ENCODE measurements at places on chromosomes 1 and 21.

DNA sequence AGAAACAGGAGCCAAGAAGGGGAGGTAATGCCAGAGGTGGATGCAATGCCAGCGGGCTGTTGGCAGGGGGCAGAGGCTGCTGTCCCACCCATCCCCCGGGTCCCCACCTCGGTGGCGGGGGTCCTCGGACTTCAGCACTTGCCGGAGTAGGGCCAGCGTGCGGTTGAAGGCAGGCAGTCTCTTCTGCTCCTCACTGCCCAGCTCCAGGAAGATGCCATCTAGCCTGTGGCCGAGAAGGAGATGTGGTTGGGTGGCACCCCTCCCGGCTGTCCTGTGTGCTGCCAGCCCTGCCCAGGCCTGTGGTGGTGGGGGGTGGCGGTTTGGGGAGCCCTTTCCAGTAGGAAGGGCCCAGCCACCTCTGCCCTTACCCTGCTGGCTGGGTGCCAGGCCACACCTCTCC is 13.5 kb downstream of the TTC22 start:
- peaks cover 34% of the 10 kb centered on the region for H3K36me3 ChIP-seq
- no peak for DNase-seq
- no peaks in the 10 kb centered on the region for H3K27me3 ChIP-seq
- no peaks in the 10 kb centered on the region for H3K4me1 ChIP-seq

GRCh38 chr21:35298757-35299156 is 249.7 kb upstream of the RUNX1 start:
- H3K4me3 ChIP-seq = no peak overlapping the region
- H3K4me1 ChIP-seq = no peaks in the 10 kb centered on the region
- no peaks in the 10 kb centered on the region for H3K27me3 ChIP-seq

GRCh38 chr1:242187171-242187570 is 188.3 kb upstream of the MAP1LC3C start:
- DNase-seq = no peak
- no peaks in the 10 kb centered on the region for H3K4me1 ChIP-seq
- H3K27ac ChIP-seq = no peak overlapping the region
- no peaks in the 10 kb centered on the region for H3K27me3 ChIP-seq
- H3K36me3 ChIP-seq = no peaks in the 10 kb centered on the region

- DNase-seq = no peak
- H3K36me3 ChIP-seq = no peaks in the 10 kb centered on the region
- no peak overlapping the region for H3K4me3 ChIP-seq
- no peaks in the 10 kb centered on the region for H3K4me1 ChIP-seq
- no peak overlapping the region for H3K27ac ChIP-seq
Observed at GRCh38 chr1:72122099-72122880, 160.0 kb downstream of the NEGR1 start.

DNA sequence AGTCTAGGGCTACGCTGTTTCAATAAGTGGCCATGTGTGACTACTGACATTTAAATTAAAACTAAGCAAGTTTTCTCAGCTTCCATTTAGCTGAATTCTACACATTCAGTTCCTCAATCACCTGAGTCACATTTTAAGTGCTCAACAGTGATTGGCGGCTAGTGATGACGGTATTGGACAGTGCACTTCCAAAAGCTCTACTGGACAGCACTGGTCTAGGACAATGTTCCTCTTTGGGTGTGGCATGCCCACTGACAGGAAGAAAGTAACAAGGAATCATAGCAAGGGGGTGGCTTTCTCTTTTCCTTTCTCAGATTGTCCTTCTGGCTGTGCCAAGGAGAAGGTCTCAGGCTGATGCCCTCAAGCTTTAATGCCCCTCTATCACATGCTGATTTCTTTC is 11.7 kb downstream of the IGSF21 start:
- H3K4me3 ChIP-seq = no peak overlapping the region
- H3K4me1 ChIP-seq = no peaks in the 10 kb centered on the region
- DNase-seq = no peak
- H3K27me3 ChIP-seq = peaks cover 10% of the 10 kb centered on the region
- no peaks in the 10 kb centered on the region for H3K36me3 ChIP-seq
- no peak overlapping the region for H3K27ac ChIP-seq

DNA sequence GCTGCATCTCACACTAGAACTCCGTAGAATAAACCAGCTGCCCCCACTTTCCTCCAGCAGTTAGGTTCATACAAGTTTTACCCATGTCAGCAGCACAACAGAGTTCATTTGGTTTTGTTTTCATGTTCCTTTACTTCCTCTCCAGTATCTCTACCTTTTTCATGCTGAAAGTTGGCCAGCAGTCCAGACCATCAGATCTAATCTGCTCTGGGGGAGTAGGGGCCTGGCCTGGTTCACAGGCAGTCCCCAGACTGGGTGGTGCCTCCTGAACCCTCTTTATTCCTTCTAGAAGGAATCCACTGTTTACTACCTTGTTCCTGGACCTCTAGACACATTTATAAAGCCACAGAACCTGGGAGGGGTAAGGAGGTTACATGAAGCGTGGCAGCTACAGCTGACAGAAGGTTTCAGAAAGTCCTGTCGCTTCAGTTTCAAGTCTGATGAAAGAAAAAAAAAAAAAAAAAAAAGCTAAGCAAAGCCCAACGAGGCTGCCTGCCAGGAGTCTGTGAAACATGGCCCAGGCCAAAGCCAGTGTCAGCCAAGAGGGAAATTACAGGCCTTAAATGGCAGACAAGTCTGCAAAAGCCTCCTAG is 184.6 kb upstream of the JUN start:
- peak overlapping the region; percentile 65 for H3K27ac ChIP-seq
- H3K27me3 ChIP-seq = no peaks in the 10 kb centered on the region
- H3K4me3 ChIP-seq = no peak overlapping the region
- DNase-seq = no peak
- H3K4me1 ChIP-seq = peaks cover 30% of the 10 kb centered on the region

- H3K4me1 ChIP-seq = peaks cover 10% of the 10 kb centered on the region
- no peaks in the 10 kb centered on the region for H3K36me3 ChIP-seq
- DNase-seq = no peak
- H3K4me3 ChIP-seq = no peak overlapping the region
Observed at GRCh38 chr1:209720326-209720725, 15.7 kb downstream of the HSD11B1 start.

GRCh38 chr1:10415211-10415930 is 14.9 kb upstream of the CENPS start:
- H3K4me1 ChIP-seq = peaks cover 6% of the 10 kb centered on the region
- DNase-seq = peak; percentile 21
- H3K36me3 ChIP-seq = peaks cover 56% of the 10 kb centered on the region
- no peak overlapping the region for H3K27ac ChIP-seq
